ENCODE measurements at places on chromosomes 16 and 17. TPM values are rescaled to one million over a fixed set of nuclear protein-coding genes. Genes with fewer than 3 reads are reported as not detected.
A peak's percentile ranks its signal among the peaks of the same experiment; 100 is the strongest.

GRCh38 chr17:57887161-57887560 is 37.3 kb upstream of the MRPS23 start:
- DNase-seq = no peak
- H3K4me1 ChIP-seq = peaks cover 3% of the 10 kb centered on the region
- no peaks in the 10 kb centered on the region for H3K36me3 ChIP-seq
- H3K4me3 ChIP-seq = no peak overlapping the region

- no peak for DNase-seq
- no peaks in the 10 kb centered on the region for H3K36me3 ChIP-seq
- no peak overlapping the region for H3K4me3 ChIP-seq
- H3K27ac ChIP-seq = no peak overlapping the region
Observed at GRCh38 chr17:77240976-77241375, 100.2 kb downstream of the SEC14L1 start.

GRCh38 chr17:18246880-18247612 is 11.5 kb downstream of the FLII start:
- no peaks in the 10 kb centered on the region for H3K4me1 ChIP-seq
- H3K36me3 ChIP-seq = peaks cover 5% of the 10 kb centered on the region
- no peak overlapping the region for H3K4me3 ChIP-seq
- peak overlapping the region; percentile 6 for H3K27ac ChIP-seq
- H3K27me3 ChIP-seq = no peaks in the 10 kb centered on the region

The GP1BA gene
- total RNA-seq = not detected

- peak within 1 kb of the TSS; percentile 99 for H3K4me3 ChIP-seq
- peak; percentile 99 for DNase-seq
- peaks cover 65% of the 10 kb centered on the region for H3K4me1 ChIP-seq
- H3K36me3 ChIP-seq = peaks cover 6% of the 10 kb centered on the region
- H3K27ac ChIP-seq = peak within 1 kb of the TSS; percentile 87
Observed at GRCh38 chr17:74748529-74749278, at the start of gene NHERF1. Gene NHERF1 (plus strand): TSS chr17:74748628. CDS start chr17:74748847, 219 bp downstream.

DNA sequence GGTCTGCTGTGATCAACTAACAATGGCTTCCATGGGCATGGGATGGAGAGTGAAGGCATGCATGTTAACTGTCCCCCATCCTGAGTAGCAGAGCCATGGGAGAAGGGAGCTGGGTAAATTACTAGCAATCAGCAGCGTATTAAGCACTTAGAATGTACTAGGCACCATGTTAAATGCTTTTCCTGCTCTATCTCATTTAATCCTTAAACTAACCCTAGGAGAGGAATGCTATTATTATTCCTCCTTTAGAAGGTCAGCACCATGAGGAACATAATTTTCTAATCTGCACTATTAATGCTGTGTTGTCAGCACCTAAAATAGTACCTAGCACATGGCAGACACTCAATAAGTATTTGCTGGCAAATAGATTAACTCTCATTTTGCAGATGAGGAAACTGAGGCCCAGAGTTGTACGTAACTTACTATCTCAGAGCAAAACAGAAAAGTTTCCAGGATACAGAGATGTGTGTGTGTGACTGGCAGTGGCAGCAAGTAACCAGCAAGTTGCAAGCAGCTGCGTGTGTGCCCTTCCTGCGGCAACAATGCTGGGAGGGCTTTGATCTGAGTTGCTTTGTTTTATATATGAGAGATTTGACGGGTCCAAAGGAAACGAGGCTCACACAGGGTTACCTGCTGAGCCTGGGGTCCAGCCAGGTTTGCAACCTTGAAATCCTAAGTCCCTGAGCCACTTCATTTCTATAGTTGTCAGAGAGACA is 6.5 kb upstream of the KLHL36 start:
- no peak overlapping the region for H3K27ac ChIP-seq
- H3K4me3 ChIP-seq = no peak overlapping the region

- peaks cover 13% of the 10 kb centered on the region for H3K36me3 ChIP-seq
- peak overlapping the region; percentile 96 for H3K4me3 ChIP-seq
- no peak for DNase-seq
Observed at GRCh38 chr16:88813269-88814143, 1.8 kb upstream of the APRT start.

Data from Caco-2 (cell line).